ENCODE measurements at places on chromosomes 6 and 20.

DNA sequence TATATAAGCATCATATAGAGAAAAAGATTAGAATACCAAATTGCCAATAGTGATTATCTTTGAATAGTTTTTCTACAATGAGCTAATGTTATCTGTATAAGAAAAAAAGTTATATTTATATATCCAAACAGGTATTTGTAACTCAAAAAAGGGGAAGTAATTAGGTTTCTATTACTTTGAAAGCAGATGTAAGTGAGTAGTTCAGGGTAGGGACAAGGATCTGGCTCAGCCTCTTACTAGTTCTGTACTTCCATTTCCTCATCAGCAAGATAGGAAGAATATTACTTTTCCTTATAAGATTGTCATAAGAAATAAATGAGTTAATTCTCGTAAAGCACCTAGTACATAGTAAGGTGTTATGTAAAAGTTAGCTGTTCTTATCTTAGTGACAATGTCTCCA, 32.2 kb downstream of the AHI1 start:
- no peak for DNase-seq

- DNase-seq, result no peak
Measured at GRCh38 chr6:106512968-106513574, 116.2 kb downstream of the RTN4IP1 start.

DNA sequence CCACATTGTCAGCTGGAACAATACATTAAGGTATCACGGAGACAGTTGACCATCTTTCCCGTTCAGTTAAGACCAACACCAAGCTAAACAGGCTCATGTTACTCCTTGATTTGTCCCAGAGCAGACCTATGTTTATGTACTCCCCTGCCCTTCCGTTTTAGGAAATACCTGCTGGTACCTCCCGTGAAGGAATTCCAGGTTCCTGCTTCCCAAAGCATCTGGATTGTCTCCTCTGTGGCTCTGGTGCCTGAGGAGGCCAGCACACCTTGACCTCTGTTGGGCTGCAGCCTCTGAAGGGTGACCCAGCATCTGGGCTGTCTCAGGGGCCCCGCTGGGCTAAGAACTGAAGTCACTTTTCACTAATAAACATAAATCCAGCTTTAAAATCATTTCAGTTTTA, 647.8 kb upstream of the MARCKS start:
- no peak for DNase-seq

DNA sequence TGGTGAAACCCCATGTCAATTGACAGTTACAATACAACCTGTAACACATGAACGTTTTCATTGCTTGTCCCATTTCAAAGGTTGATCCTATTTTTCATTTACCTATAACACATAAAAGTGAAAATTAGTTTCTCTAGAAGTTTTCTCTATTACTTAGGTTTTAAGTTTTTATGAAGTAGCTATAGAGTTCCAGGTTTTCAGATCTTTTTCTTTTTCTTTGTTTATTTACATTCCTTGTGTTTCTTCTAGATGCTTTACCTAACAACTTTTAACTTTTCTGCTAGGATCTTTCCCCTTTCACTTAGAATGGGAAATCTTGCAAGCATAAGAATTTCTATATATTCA, 232.6 kb downstream of the PLCB1 start:
- no peak for DNase-seq

DNA sequence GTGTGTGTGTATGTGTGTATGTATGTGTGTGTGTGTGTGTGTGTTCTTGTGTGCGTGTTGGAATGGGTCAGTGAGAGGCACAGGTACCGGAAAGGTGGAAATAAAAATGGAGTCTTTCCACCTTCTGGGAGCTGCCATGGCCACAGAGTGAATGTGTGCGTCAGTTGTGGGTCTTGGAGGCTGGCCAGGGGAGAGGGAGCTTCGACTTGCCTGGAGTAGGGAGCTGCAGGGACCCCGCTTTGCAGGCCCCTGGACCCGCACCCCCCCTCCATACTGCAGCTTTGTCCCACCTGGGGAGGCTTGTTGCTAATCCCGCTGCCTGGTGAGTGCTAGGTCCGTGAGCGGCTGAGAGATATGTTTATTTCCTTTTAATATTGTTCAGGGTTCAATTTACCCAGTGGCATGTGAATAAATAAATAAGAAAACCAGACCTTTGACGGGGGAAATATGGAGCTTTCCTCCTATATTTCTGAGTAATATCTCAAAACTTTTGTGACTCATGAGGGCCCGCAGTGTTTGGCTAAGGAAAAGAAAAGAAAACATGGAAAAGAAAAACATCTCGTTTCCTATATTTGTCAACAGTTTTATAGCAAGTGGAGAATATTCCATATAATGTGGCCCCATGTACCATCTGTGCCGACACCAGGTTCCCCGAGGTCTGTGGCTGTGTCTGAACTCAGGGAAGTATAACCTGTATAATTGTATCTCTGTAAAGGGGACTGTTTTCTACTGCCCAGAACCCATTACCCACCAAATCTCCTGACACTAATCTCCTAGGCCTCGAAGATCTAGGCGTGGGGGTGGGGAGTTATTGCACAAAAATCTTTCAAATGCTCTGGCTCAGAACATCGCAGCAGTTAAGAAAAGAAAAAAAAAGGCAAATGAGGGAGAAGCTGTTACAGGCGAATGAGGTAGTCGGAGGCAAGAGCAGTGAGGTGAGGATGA, 24.6 kb upstream of the CCDC167 start:
- DNase-seq, result no peak

- DNase-seq, result peak; percentile 92
Measured at GRCh38 chr20:37178839-37179682, at the start of the genes MROH8 and RPN2. MROH8 (minus strand) TSS chr20:37179548. RPN2 (plus strand) TSS chr20:37179330; CDS start chr20:37179357, 27 bp downstream.

DNA sequence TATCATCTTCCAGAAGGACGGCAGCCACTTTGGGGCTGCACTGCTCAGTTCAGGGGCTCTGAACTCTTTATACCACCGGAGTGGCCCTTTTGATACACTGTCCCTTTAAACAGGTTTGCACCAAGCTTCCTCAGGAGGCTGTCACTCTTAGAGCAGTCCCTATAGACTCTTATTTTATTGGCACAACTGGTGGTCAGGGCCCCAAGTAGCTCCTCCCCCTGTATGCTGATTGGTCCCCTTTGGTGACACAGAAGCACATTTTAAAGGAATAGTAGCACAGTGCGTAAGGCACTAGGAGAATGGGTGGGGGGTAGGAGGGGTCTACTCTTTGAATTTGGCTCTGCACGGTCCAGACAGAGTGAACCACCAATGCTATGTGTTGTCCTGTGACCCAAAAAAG, 122.6 kb upstream of the MLN start:
- DNase-seq, result no peak

DNA sequence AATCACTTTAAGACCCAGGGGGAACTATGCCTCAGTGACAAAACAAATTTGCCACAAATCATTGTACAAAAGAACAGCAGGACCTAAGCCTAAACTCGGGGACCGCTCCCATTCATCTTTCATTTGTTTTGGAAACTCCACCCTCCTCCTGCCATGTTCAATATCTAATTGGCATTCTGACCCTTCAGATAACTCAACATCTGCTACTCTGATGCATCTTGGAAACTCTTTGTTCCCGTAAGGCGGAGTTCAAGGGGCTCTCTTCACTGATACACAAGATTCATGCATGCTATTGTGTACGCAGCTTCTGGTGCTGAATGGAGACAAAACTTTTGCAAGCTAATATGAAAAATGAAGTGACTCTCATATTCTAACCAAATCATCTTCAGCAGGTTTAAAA, 187.6 kb downstream of the ZFP64 start:
- no peak for DNase-seq

GRCh38 chr20:9602847-9603183, 88.4 kb downstream of the LAMP5 start:
- DNase-seq, result no peak

DNA sequence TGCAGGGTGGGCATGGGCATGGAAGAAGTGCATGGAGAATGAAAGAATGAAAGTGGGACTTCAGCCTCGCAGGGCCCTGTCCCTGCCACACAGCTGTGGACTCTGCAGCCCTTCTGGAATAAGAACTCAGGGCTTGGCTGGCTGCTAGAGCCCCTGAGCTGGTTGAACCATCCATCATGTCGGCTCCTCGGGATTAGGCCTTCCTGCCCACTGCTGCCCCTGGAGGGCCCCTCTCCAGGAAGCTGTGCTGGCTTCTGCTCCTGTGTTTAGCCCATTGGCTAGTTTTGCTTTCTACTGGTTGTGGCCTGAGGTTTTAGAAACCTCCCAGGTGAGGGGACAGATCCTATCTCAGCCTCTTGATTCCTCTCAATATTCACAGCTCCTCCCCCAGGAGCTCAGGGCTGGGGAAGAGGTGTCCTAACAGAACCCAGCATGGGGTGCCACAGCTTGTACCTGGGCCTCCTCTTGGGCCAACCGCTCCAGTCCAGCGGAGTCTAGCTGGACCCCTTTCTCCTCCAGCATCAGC, 7.9 kb downstream of the AARS2 start:
- no peak for DNase-seq

- DNase-seq, result no peak
Measured at GRCh38 chr6:100704961-100705360, 176.2 kb downstream of the ASCC3 start.

- no peak for DNase-seq
Measured at GRCh38 chr6:158729906-158730540, 80.2 kb downstream of the SYTL3 start.

- no peak for DNase-seq
Measured at GRCh38 chr6:37705239-37706051, 7.8 kb upstream of the MDGA1 start.

DNA sequence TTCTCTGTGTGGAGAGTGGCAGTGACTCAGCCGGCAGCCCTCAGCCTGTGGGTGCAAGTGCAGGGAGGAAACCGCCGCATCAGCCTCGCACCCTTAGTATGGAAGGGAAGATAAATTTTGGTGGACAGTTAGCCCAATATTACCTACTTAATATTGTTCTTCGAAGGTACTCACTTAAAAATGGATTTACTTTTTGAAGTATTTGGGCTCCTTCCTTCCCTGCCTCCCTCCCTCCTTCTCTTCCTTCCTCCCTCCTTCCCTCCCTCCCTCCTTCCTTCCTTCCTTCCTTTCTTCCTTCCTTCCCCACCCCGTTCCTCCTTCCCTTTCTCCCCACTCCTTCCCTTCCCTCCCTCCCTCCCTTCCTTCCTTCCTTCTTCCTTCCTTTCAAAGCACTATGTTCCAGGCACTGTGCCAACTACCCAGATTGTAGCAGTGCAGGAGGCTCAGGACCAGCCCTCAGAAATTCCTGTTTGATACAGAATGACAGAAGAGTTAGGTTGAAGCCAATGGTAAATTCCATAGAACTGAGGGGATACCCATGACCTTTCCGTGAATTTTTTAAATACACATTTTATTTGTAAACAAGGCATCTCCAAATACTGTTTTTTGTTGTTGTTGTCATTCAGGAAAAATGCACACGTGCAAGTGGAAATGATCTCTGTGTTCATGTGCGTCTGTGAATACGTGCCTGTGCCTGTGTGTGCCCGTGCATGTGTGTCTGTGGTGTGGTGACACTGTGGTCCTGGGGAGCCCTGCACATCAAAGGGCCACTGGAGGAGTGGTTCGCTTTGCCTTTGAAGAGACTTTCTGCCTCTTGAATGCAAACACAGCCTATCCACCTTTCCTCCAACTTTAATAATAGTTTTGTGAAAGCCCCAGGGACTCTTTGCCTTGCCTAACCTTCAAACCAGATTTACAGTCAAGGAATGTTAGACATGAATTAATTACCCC, 141.7 kb downstream of the EDN3 start:
- DNase-seq, result no peak

- DNase-seq, result no peak
Measured at GRCh38 chr20:5090191-5090590, 29.6 kb downstream of the PCNA start.

- no peak for DNase-seq
Measured at GRCh38 chr20:46509523-46509922, 3.8 kb downstream of the ZNF334 start.

GRCh38 chr20:24584538-24585356, 115.3 kb downstream of the SYNDIG1 start:
- DNase-seq, result peak; percentile 25

- no peak for DNase-seq
Measured at GRCh38 chr6:26329763-26330511, 35.1 kb upstream of the BTN3A2 start.

GRCh38 chr6:137352859-137353258, 133.7 kb upstream of the IFNGR1 start:
- DNase-seq, result no peak

- no peak for DNase-seq
Measured at GRCh38 chr6:133441491-133441890, 200.3 kb downstream of the EYA4 start.

DNA sequence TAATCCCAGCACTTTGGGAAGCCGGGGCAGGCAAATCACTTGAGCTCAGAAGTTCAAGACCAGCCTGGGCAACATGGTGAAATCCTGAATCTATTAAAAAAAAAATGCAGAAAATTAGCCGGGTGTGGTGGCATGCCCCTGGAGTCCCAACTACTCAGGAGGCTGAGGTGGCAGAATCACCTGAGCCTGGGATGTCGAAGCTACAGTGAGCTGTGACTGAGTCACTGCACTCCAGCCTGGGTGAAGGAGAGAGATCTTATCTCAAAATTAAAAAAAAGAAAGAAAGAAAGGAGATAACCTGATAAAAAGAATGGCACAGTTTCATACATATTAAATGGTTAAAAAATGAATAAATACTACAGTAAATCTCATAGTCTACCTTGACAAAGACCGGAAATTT, 123.6 kb upstream of the TNFAIP3 start:
- DNase-seq, result no peak

DNA sequence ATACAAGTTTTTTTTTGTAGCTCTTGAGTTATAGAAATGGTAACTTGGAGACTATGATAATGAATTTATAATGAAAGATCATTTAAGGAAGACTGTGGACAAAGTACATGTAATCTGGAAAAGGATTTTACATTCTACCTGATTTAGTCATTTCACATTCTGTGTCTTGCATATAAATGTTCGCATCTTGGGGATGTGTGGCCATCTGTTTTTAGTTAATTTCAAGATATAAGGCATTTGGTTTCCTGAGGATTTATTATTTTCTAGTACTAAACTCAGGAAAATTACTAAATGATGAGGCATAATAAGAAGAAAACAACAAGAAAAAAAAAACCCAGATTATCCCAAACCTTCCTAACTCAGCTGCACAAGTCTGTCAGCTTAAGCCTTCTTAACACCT, 112.7 kb upstream of the PRL start:
- no peak for DNase-seq

DNA sequence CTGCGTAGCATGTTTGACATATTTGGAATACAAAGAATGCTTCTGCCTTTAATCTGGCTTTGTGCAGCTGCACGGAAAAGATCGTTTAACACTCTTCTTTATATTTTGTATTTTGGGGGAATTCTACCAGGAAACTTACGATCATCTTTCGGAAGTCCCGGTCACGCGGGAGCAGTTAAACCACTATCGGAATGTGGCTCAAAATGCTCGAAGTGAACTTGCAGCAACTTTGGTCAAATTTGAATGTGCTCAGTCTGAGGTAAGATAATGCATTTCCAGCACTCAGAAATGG, 42.3 kb downstream of the CCDC170 start:
- DNase-seq, result no peak

Data from AG09309 (cell line).